Frontal cortex (tissue), 4 donors: ENCODE measurements at places on chromosomes 4 and X. TPM values are rescaled to one million over a fixed set of nuclear protein-coding genes. Genes with fewer than 3 reads are reported as not detected.

DNA sequence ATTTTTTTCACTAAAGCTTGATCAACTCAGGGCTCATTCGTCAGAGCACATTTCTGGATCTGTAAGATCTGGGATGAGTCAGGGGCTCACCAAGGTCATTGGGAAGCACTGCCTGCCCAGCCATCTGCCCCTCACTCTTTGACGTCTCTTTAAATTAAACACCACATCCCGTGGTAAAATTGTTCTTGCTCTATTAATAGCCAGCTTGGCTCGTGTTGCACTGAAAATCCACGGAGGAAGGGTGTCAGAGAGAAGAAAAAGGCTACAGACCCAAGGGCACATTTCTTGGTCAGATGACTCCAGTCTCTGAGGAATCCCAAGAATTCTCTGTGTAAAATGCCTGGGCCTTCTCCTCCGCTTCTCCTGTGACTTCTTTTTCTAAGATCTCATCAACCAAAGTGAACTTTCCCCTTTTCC, 45.7 kb upstream of the GATB start:
- DNase-seq: no peak

DNA sequence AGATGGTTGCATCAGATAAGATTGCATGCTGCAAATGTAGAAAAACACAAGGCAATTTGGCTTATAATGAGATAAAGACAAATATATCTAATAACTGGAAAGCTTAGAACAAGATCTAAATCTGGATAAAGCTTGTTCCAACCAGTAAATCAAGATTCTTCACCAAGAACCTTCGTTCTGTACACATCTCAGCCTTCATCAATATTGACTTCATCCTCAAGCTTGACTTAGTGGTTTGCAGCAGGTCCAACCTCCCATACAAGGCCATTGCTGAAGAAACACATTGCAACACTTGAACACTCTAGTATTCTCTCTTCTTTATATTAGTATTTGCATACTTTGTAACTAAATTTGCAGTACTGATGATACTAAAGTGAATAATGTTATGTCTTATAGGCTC, 407.6 kb downstream of the TLL1 start:
- no peak for DNase-seq

CNOT6L gene
- 40.4 TPM for total RNA-seq

DNA sequence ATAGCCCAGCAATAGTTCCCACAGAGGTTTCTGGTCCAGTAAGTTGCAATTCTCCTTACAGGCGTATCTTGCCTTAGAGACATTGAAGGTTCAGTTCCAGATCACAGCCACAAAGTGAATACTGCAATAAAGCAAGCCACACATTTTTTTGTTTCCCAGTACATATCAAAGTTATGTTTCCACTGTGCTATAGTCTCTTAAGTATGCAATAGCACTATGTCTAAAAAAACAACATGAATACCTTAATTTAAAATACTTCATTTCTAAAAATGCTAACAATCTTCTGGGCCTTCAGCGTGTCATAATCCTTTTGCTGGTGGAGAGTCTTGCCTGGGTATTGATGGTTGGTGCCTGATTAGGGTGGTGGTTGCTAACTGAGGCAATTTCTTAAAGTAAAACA, 659.1 kb downstream of the GRID2 start:
- no peak for DNase-seq

GRCh38 chrX:93703701-93704100, 29.7 kb downstream of the FAM133A start:
- DNase-seq: no peak

- DNase-seq: no peak
Observed at GRCh38 chrX:120308959-120309872, 2.0 kb downstream of the TMEM255A start.

DNA sequence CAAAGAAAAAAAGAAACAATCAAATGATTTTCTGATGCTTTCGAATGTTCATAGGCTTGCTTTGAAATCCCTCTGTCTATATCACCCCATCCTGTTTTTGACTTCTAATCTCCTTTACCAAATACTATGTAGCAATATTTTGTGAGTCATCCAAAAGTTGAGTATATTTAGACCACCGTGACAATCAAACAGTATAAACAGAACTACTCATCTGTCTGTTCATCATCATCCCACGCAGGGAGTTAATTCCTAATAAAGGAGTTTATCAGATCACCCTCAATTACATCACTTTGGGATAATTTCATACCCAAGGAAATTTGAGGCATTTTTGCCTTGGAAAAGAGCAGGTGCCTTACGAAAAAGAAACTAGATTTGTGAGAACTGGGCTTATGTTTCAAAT, 212.9 kb downstream of the CBR4 start:
- DNase-seq: no peak

FHIP1A gene
- 2.0 TPM for total RNA-seq

GRCh38 chr4:131430302-131430701, 1718.8 kb upstream of the PCDH10 start:
- no peak for DNase-seq

- DNase-seq: no peak
Observed at GRCh38 chr4:166169111-166169510, 296.1 kb downstream of the TLL1 start.

GRCh38 chr4:76091052-76091451, 16.5 kb downstream of the ART3 start:
- no peak for DNase-seq

DNA sequence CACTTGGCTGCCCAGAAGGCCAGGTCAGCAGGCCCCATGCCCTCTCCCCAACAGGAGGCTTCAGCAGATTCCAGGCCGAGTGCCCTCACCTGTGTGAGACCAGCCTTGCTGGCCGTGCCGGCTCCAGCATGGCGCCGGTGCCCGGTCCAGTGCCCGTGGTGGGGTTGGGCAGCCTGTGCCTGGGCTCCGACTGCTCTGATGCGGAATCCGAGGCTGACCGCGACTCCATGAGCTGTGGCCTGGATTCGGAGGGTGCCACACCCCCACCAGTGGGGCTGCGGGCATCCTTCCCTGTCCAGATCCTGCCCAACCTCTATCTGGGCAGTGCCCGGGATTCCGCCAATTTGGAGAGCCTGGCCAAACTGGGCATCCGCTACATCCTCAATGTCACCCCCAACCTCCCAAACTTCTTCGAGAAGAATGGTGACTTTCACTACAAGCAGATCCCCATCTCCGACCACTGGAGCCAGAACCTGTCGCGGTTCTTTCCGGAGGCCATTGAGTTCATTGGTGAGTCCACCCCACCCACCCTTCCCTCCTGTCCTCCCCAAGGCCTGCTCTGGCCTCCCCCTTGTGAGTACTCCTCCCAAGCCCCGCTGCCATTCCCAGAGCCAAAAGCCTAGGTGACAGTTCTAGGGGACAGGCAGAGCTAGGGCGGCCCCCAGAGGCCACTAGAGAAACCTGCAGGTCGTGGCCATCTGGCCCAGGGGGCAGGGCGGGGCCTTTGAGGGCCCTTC, 2.3 kb downstream of the DUSP9 start:
- peak; percentile 62 for DNase-seq

CT83 gene
- not detected for total RNA-seq

DNA sequence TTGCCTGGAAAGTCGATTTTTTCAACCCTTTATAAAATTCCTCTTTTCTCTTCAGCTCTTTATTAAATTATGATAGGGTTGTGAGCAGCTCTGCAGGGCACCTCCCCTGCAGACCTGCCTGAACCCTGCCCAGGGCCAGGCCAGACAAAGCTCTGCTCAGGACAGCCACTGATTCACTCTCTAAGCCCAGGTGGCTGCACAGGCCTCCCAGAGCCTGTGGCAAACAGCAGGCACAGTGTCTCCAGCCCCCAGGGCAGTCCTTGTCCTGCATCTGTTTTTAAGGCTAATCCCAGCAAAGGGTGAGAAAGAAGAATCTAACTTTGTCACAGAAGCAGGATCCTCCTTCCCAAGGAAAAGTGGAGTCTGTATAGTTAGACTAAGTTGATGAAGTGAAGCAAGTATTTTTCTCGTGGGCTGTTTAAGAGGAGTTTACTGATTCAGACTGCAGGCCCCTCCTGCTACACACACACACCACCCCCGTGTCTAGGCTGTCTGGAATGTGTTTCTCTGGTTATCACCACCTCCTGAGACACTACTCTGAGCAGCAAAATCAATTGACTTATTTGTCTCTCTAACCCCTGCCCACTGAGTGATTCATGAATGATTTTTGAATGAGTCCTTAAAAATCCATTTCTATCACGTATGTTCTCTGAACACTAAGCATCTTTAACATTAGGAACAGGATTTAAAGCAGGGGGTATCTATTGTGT, 101.7 kb downstream of the CHIC2 start:
- DNase-seq: no peak

- DNase-seq: peak; percentile 8
Observed at GRCh38 chr4:24988776-24989175, 42.0 kb downstream of the LGI2 start.

DNA sequence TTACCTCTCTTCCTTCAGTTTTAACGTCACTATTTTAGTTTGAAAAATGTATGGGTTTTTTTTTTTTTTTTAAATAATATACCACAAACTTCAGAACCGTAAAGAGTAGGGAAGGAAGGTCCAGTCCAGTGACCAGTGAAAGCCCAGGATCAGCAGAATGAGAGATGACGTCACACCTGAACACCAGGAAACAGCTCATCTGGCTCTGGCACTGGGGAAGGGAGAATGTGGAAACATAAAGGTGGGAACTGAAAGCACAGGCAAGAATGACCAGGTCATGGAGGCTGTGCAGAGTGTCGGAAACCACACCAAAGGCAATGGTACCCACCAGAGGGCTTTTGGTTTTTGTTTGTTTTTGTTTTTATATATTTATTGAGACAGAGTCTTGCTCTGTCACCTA, 141.2 kb downstream of the DHX15 start:
- DNase-seq: no peak

- DNase-seq: no peak
Observed at GRCh38 chr4:22482250-22483127, 33.4 kb downstream of the ADGRA3 start.

CLDN2 gene
- total RNA-seq: not detected

GRCh38 chr4:94277534-94277933, 65.1 kb downstream of the HPGDS start:
- no peak for DNase-seq

DNA sequence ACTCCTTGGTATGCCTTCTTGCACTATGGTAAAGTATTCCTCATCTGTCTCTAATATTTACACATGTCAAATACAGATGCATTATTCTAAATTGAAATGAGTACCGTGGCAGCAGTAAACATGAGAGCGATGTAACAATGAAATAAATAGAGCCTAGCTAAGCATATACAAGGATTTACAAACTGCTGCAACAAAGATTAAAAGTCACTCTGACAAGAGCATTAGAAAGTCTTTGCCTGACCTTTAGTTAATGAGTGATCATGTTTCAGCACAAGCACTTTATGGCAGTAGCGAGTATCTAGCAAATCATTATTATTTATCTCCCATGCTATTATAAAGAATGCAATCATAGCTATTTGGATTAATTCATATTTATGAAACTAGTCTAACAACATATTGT, 547.0 kb upstream of the NDST4 start:
- DNase-seq: no peak

DNA sequence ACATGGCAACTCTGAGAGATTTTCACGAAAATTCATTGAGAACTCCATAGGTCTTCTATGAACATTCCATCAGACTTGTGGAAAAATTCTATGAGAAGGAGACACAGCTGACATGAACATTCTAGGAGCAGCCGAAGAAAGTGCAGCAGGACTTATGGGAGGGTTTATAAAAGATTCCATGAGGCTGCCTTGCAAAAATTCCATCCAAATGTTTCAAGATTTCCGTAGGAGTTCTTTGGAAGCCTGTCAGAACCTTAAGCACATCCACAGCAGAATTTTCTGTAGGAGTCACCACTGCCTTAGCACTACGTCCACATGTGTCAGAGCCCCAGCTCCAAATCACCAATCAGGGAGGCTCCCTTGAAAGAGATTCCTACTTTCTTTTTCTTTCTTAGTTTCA, 67.0 kb upstream of the MSX1 start:
- DNase-seq: no peak

- DNase-seq: no peak
Observed at GRCh38 chr4:123603165-123603564, 206.6 kb downstream of the SPRY1 start.

GRCh38 chrX:88613338-88613737, 133.7 kb upstream of the CPXCR1 start:
- peak; percentile 1 for DNase-seq

SLC10A6 gene
- total RNA-seq: not detected
